Natural killer cell (primary cell): ENCODE measurements at places on chromosomes 2 and 18. TPM values are rescaled to one million over a fixed set of nuclear protein-coding genes. Genes with fewer than 3 reads are reported as not detected.

The MAPK4 gene
- total RNA-seq: not detected

The ABCB6 gene
- total RNA-seq: 1.9 TPM

- H3K4me3 ChIP-seq: no peak overlapping the region
- H3K27me3 ChIP-seq: no peaks in the 10 kb centered on the region
- no peak for DNase-seq
- H3K27ac ChIP-seq: no peak overlapping the region
- no peaks in the 10 kb centered on the region for H3K4me1 ChIP-seq
Measured at GRCh38 chr18:24934258-24934932, 417.6 kb downstream of the ZNF521 start.

- H3K36me3 ChIP-seq: no peaks in the 10 kb centered on the region
- no peak for DNase-seq
- H3K27me3 ChIP-seq: no peaks in the 10 kb centered on the region
- no peak overlapping the region for H3K27ac ChIP-seq
- H3K4me3 ChIP-seq: no peak overlapping the region
- no peaks in the 10 kb centered on the region for H3K4me1 ChIP-seq
Measured at GRCh38 chr2:184041077-184041476, 557.3 kb upstream of the ZNF804A start.
